ENCODE measurements at places on chromosomes 2 and 18.
A peak's percentile ranks its signal among the peaks of the same experiment; 100 is the strongest.

- DNase-seq: peak; percentile 51
These were observed 11.3 kb downstream of the TMEM247 start for GRCh38 chr2:46490521-46491141.

GRCh38 chr18:11981543-11982366 lies 448 bp downstream of the IMPA2 start:
- DNase-seq: peak; percentile 21

- DNase-seq: no peak
These were observed 95.0 kb downstream of the TGFA start for GRCh38 chr2:70458661-70459060.

DNA sequence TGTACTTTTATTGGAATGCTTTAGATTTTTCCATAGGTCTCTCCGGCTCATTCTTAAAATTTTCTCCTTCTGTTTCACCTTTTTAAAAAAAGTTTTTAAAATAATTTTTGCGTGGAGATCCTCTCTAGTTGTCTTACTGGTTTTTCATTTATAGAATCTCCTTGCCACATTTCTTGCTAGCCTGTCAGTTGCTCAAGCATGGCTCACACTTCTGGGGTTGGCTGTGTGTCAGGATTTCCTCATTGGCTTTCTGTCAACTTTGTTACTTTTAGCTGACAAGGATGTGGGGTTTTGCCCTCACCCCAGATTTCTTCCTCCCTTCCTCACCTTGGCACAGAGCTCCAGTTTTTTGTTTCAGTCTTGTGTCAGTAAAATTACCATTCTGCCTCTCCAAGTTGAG lies 124.6 kb downstream of the ZNF407 start:
- DNase-seq: peak; percentile 33

Data from GM03348 (cell line).